ENCODE measurements at places on chromosomes 5 and 9.
A peak's percentile ranks its signal among the peaks of the same experiment; 100 is the strongest.

- no peak for DNase-seq
Observed at GRCh38 chr5:41918105-41918504, 7.0 kb upstream of the FBXO4 start.

- no peak for DNase-seq
Observed at GRCh38 chr9:12770261-12770660, 4.6 kb upstream of the LURAP1L start.

GRCh38 chr9:1536522-1537170, 478.5 kb upstream of the SMARCA2 start:
- DNase-seq: no peak

DNA sequence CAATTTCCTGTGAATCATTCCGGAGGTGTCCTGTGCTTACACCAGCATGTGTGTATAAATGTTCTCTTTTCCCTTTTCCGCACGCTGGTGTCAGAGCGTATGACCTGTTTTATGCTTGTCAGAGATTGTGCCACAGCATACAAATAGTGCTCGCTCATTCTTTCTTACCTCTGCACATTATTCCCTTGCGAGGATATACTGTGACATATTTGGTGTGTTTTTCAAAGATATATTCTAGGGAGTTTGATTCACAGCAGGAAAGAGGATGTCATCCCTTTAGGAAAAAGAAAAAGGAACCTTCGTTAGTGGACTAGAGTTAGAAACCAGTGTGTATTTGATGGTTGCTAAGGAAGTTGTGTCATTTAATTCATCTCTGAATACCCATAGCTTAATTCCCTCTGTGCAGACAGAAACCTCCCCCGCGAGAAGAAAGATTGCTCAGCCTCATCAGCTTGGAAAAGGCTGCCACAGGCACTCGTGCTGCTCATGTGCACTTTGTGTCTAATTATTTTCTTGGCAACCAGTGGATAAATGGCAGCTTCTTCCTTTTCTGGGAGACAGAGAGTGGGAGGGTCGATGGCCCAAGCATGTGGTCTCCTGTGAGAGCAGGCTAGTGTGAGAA, 14.7 kb upstream of the CCIN start:
- no peak for DNase-seq

- no peak for DNase-seq
Observed at GRCh38 chr5:15034379-15034778, 162.8 kb upstream of the ANKH start.

- no peak for DNase-seq
Observed at GRCh38 chr9:38216572-38216971, 147.5 kb upstream of the SHB start.

GRCh38 chr5:103014983-103015382, 105.0 kb downstream of the GIN1 start:
- DNase-seq: no peak

DNA sequence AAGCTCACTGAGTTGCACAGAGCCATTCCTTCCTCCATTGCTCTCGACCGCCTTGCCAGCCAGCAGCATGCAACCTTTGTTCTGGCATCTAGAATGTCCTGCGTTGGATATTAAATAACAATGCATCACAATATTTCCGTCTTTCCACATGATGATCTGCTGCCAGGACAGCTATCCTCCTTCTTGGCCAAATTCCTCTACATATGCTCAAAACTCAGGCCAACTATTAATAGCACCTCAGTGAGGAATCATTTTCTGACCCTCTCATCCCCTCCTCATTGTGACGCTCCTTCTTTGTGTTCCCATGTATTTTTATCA, 128.6 kb downstream of the MYO10 start:
- no peak for DNase-seq

GRCh38 chr5:91864962-91865361, 481.8 kb upstream of the ARRDC3 start:
- DNase-seq: no peak

- peak; percentile 83 for DNase-seq
Observed at GRCh38 chr5:371811-372555, 50.5 kb downstream of the AHRR start.

DNA sequence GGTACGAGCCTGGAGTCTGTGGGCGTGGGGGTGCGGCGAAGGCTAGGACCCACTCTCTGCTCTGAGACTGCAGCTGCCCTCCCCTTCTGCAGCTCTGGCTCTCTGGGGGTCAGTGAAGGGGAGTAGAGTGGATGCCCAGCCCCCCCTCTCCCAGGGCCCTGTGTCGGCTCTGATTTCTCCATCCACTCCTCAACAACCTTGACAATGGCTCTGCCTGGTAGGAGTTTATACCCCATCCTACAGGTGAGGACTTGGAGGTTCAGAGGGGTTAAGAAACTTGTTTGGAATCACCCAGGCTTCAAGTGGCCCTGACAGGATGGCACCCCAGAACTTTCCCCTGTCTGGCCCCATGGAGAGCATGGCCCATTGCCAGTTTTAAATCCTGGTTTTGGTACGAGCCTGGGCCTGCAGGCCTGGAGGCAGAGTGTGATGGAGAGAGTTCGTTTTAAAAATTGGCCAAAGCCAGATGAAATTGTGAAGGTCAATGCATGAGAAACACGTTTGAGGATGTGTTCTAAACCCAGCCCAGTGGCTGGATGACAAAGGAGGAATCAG, 22.3 kb downstream of the NCS1 start:
- no peak for DNase-seq

DNA sequence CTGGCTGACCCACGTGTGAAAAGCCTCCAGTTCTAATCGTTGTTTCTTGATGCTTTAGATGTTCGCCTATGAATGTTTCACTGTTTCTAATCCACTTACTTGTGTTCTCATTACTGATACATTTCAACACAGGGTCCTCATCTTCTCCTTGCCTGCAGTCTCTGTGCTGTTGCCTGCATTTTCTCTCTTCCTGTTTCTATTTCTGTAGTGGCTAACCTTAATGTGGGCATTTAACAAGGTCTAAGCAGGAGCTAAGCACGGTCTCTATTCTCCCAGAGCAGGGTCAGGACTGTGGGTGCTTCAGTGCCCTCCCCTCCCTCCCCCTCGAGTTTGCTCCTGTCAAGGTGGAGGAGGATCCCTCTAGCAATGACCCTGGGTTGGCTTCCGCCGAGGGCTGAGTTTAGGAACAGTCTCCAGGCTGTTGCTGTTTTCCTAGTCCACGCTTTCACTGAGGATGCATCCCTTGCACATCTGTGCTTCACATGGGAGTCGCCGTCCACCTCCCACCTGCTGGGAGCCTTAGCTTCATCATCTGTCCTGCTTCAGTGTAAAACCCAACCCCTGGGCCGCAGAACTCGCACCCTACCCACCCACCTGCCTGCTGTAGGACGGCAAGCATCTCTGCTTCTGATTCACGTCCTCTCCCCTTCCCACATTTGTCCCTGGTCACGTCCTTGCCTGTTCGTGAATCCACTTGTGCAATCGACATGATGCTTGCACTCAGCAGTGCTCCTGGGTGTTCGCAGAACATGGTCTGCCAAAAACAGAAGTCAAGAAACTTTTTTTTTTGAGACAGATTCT, 2.4 kb upstream of the EXOC3 start:
- DNase-seq: peak; percentile 79

DNA sequence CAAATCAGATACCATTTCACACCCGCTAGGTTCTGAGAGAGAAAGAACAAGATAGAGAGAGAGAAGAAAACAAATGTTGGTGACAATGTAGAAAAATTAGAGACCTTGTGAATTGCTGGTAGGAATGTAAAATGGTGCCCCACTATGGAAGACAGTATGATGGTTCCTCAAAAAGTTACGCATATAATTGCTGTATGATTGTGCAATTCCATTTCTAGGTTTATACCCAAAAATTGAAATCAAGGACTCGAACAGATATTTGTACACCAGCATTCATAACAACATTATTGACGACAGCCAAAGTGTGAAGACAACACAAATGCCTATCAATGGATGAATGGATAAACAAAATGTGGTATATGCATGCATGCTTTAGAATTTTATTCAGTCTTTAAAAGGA, 74.5 kb upstream of the MAP3K1 start:
- DNase-seq: no peak

DNA sequence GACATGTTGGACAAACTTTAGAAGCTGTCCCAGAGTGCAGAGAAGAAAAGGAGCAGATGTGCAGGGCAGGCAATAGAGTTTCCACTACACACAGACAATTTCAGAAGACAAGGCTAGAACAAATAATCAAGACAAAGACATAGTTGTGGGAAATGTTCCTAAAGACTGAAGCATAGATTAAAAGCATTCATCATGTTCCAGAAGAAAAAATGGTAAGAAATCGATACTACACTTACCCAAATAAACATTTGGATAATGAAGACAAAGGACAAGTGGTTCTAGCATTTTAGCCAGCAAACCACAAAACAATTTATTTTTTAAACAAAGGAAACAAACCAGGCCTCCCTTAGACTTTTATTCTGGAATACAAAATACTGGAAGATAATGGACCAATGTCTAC, 97.9 kb downstream of the FSTL4 start:
- no peak for DNase-seq

DNA sequence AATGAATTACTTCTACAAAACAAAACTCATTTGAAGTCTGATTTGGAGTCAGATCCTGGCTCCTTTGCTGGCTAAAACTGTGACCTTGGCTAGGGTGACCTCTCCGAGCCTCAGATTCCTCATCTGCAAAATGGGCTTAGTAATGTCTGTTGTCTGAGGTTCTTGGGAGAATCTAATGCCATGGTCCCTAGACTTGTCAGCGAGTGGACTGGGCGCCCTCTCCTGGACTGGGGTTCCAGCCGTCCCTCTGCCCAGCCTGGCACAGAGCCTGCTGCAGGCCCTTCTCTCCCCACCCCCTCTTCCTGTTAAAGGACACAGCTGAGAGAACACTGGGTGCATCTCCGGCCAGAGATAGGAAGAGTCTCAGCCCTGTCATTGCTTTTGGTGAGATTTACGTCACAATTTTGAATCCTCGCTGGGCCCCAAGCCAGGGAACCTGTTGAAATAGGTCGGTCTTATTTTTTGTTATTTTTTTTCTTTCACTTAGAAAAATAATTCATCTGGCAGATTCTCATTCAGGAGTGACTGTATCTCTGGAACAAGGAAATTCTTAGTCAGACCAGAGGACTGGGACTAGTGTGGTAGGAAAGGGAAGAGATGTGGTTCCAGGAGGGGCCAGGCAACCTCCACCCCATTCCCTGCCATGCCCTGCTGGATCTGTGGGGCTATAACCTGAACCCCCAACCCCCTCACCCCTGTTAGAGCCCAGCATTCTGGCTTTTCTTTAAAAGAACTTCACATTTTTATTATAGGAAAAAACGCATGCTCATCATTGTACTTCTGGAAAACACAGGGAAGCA, 48.2 kb upstream of the RPL26L1 start:
- no peak for DNase-seq

DNA sequence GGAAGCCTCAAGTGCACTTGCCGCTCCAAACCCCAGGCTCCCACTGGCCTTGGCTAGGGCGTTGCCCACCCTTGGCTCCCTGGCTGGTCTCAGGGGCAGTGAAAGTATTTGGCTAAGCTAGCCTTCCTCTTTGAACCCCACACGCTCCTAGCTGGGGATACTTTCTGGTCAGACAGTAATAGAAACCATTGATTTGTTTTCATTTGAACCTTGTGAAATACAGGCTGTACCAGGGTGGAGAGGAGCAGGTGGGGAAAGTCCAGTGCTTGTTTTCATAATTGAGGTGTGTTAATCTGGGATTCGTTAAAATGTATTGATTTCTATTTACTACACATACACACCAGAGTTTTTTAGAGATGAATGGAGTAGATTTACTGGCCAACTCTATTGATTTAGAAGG, 45.9 kb upstream of the TRMT10B start:
- no peak for DNase-seq

DNA sequence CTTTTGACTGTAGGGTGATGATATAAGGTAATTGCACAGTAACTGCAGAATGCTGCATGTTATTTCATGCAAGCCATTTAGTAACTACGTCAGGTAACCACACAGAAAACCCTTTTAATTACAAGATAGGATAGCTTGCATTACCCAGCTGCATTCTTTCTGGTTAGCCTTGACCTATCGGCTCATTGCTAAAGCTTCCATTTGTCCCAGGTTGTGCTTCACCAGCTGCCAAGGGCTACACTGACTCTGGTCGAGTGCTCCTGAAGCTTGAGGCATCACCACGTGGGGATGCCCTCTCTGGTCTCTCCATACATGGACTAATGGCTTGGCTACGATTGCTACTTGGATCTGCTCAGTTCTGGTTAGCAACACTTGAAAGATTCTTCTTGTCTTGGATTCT, 81.1 kb upstream of the SLC12A2 start:
- no peak for DNase-seq

- DNase-seq: no peak
Observed at GRCh38 chr5:129639331-129639730, 108.6 kb upstream of the MINAR2 start.

Measured in mesenteric fat pad (tissue), 1 donor.